ENCODE measurements at places on chromosomes 13 and 19. TPM values are rescaled to one million over a fixed set of nuclear protein-coding genes. Genes with fewer than 3 reads are reported as not detected.

DNA sequence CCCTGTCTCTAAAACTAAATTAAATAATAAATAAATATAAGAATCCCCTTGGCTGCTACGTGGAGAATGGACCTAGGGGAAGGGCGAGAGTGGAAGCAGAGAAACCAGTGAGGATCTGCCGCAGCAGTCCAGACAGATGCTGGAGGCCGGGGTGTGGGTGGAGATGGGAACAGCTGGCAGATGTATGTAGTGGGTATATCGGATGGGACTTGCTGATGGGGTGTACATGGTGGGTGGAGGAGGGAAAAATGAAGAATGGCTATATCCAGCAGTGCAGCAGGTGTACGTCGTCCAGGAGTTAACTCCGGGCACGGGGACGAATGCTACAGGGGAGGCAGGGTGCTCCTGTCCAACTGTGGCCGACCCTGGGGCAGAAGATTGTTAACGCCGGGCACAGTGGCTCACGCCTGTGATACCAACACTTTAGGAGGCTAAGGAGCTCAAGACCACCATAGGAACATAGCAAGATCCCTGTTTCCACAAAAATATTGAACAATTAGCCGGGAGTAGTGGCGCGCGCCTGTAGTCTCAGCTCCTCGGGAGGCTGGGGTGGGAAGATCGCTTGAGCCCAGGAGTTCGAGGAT lies 654 bp downstream of the CEP89 start:
- peak overlapping the region; percentile 98 for H3K4me3 ChIP-seq
- H3K36me3 ChIP-seq, result no peaks in the 10 kb centered on the region
- 0 out of 2 replicates have a peak overlapping the region, but pooled peaks have one; percentile 16 for H3K27ac ChIP-seq
- peaks cover 5% of the 10 kb centered on the region for H3K4me1 ChIP-seq
- DNase-seq, result no peak

- H3K36me3 ChIP-seq, result no peaks in the 10 kb centered on the region
- DNase-seq, result no peak
- no peak overlapping the region for H3K4me3 ChIP-seq
- H3K4me1 ChIP-seq, result peaks cover 5% of the 10 kb centered on the region
- no peaks in the 10 kb centered on the region for H3K27me3 ChIP-seq
Measured at GRCh38 chr13:20565115-20565736, 1.7 kb upstream of the IFT88 start.

GRCh38 chr13:20057214-20057613 lies 98.7 kb downstream of the ZMYM2 start:
- no peaks in the 10 kb centered on the region for H3K27me3 ChIP-seq
- H3K4me3 ChIP-seq, result no peak overlapping the region
- peaks cover 33% of the 10 kb centered on the region for H3K36me3 ChIP-seq
- no peak overlapping the region for H3K27ac ChIP-seq
- no peaks in the 10 kb centered on the region for H3K4me1 ChIP-seq
- no peak for DNase-seq

- no peak overlapping the region for H3K27ac ChIP-seq
- no peaks in the 10 kb centered on the region for H3K36me3 ChIP-seq
- H3K27me3 ChIP-seq, result no peaks in the 10 kb centered on the region
- DNase-seq, result peak; percentile 19
- H3K4me3 ChIP-seq, result no peak overlapping the region
Measured at GRCh38 chr13:70568571-70568970, 460.3 kb upstream of the KLHL1 start.

GRCh38 chr19:54207676-54207982 lies 7.0 kb downstream of the RPS9 start:
- H3K36me3 ChIP-seq, result peaks cover 43% of the 10 kb centered on the region
- 0 out of 2 replicates have a peak overlapping the region, but pooled peaks have one; percentile 18 for H3K27ac ChIP-seq
- peaks cover 13% of the 10 kb centered on the region for H3K4me1 ChIP-seq
- no peak for DNase-seq
- no peaks in the 10 kb centered on the region for H3K27me3 ChIP-seq

- no peaks in the 10 kb centered on the region for H3K27me3 ChIP-seq
- DNase-seq, result no peak
- H3K4me3 ChIP-seq, result no peak overlapping the region
Measured at GRCh38 chr19:6138066-6138465, 2.6 kb downstream of the ACSBG2 start.

GRCh38 chr19:7098701-7099596 lies 29.4 kb downstream of the ZNF557 start:
- no peaks in the 10 kb centered on the region for H3K36me3 ChIP-seq
- H3K4me1 ChIP-seq, result peaks cover 18% of the 10 kb centered on the region
- DNase-seq, result peak; percentile 79

- no peaks in the 10 kb centered on the region for H3K27me3 ChIP-seq
- no peaks in the 10 kb centered on the region for H3K4me1 ChIP-seq
- H3K36me3 ChIP-seq, result no peaks in the 10 kb centered on the region
Measured at GRCh38 chr13:50844084-50844875, 788 bp upstream of the DLEU7 start.

- no peaks in the 10 kb centered on the region for H3K27me3 ChIP-seq
- H3K4me3 ChIP-seq, result no peak overlapping the region
- no peak for DNase-seq
- no peak overlapping the region for H3K27ac ChIP-seq
- no peaks in the 10 kb centered on the region for H3K4me1 ChIP-seq
Measured at GRCh38 chr13:80299046-80299445, 41.9 kb downstream of the SPRY2 start.

GRCh38 chr19:28372576-28373247 lies 840.2 kb downstream of the UQCRFS1 start:
- no peak overlapping the region for H3K4me3 ChIP-seq
- no peaks in the 10 kb centered on the region for H3K4me1 ChIP-seq
- H3K27me3 ChIP-seq, result no peaks in the 10 kb centered on the region
- DNase-seq, result no peak

GRCh38 chr19:41811981-41812380 lies 15.6 kb downstream of the CEACAM3 start:
- H3K27ac ChIP-seq, result no peak overlapping the region
- H3K27me3 ChIP-seq, result peaks cover 4% of the 10 kb centered on the region
- DNase-seq, result no peak
- H3K36me3 ChIP-seq, result no peaks in the 10 kb centered on the region

GRCh38 chr13:81781471-81781870 lies 1440.5 kb upstream of the SPRY2 start:
- no peak for DNase-seq
- H3K27me3 ChIP-seq, result no peaks in the 10 kb centered on the region
- no peaks in the 10 kb centered on the region for H3K4me1 ChIP-seq
- no peaks in the 10 kb centered on the region for H3K36me3 ChIP-seq
- no peak overlapping the region for H3K4me3 ChIP-seq

- peaks cover 41% of the 10 kb centered on the region for H3K27me3 ChIP-seq
- no peak for DNase-seq
- H3K27ac ChIP-seq, result no peak overlapping the region
- no peaks in the 10 kb centered on the region for H3K4me1 ChIP-seq
Measured at GRCh38 chr13:46861959-46862358, 34.9 kb downstream of the HTR2A start.

DAND5 gene
- 0.25 TPM for total RNA-seq

LAIR1 gene
- total RNA-seq, result 0.89 TPM

MAU2 gene
- total RNA-seq, result 36.2 TPM

SYT5 gene
- 2.3 TPM for total RNA-seq

ZNF208 gene
- total RNA-seq, result not detected

TCF3 gene
- 208 TPM for total RNA-seq

SHANK1 gene
- 3.0 TPM for total RNA-seq

NKPD1 gene
- total RNA-seq, result 0.64 TPM

GPR183 gene
- 0.30 TPM for total RNA-seq

SLC10A2 gene
- not detected for total RNA-seq

ZDHHC20 gene
- 110 TPM for total RNA-seq

SIGLEC8 gene
- not detected for total RNA-seq
